Stimulated activated CD8-positive, alpha-beta memory T cell treated with anti-CD3 and anti-CD28 coated beads, Interleukin-4, amount 100 ng/mL, for 1 hour (primary cell): ENCODE measurements at places on chromosomes 3 and 15.

DNA sequence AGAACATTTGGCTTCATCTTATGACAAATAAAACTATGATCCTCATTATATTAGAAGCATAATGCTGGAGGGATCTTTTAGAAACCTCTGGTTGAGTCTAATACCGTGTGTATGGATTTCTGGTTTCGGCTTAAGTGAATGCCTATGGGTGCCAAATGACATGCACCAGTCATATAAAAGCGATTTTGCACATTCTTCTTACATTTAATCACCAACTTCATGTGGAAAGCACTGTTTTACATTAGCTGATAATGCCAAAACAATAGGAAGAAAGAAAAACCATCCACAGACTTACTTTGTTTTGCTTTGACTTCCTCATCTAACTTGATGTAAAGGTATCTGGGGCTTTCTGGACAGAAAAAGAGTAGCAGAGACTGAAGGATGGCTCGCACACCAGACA lies 20.9 kb downstream of the SLC2A2 start:
- no peak for DNase-seq

GRCh38 chr3:58624550-58624949 lies 42.0 kb downstream of the FAM3D start:
- no peak for DNase-seq

- no peak for DNase-seq
These were observed 351.8 kb downstream of the ZIC1 start for GRCh38 chr3:147760941-147761340.

GRCh38 chr3:100325827-100326226 lies 8.7 kb upstream of the NIT2 start:
- no peak for DNase-seq

- no peak for DNase-seq
These were observed 20.4 kb downstream of the BMF start for GRCh38 chr15:40087991-40088928.

- DNase-seq, result no peak
These were observed 22.9 kb upstream of the DNAAF4 start for GRCh38 chr15:55530861-55531313.

DNA sequence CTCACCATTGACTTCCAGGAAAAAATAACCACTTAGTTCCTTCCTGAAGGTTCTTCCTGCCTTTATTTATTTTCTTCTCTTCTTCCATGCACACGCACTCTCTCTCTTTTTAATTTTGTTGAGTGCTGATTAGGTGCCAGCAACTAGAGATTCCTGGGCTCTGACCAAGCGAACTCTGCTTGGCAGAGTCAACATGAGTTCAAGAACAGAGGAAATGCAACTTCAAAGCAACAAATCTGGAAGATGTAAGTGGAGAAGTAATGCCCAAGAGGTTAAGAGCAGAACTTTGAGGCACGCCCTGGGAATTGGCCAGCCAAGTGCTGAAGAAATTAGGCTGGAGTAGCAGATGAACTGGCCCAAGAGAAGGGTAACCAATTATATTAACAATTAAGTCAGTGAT lies 8.5 kb downstream of the ERC2 start:
- no peak for DNase-seq

DNA sequence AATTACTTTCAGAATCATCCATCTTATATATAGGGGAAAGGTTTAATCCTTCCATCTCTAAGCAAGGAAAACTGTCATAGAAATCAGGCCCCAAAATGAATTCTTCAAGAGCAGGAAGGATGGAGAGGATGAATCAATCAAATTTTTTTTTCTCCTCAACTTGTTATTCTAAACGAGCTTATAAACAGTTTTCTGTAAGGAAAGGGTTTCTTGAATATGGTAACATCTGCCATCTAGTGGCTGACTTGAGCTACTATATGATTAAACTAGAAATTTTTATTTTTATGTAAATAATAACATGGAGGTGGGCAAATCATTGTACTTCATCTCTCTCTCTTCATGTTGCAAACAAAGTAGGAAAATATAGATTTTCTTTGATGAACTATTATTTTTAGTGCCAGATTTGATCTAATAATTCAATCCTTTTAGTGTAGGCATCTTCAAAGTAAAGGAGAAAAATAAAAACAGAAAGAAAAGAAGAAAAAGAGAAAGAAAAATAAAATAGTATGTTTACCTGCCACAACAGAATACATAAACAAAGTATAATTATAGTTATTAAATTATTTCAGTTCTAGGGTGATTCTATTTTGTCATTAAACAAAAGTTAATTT lies 146.6 kb downstream of the SERPINI1 start:
- no peak for DNase-seq

- no peak for DNase-seq
These were observed 101.2 kb upstream of the ZBTB20 start for GRCh38 chr3:115248274-115248673.

GRCh38 chr3:139119331-139120025 lies 74.8 kb upstream of the PRR23C start:
- no peak for DNase-seq

GRCh38 chr15:90043530-90044010 lies 42.4 kb downstream of the ZNF710 start:
- no peak for DNase-seq

DNA sequence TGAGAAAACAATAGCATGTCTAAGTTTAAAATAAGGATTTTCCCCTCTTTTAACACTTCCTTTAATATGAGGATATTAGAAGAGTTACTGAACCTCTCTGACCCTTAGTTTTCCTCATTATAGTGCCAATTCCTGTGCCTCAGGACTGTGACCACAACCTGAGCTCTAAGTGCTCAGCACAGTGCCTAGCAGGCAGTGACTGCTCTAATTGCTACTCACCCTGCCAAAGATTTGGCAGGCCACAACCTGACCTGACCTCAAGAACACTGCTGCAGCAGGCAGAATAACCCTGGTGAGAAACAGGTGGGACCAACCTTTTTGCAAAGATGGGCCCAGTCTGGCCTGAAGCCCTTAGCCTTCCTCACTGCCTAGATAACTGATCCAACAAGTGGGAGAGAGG lies 35.7 kb downstream of the NBEAL2 start:
- no peak for DNase-seq

DNA sequence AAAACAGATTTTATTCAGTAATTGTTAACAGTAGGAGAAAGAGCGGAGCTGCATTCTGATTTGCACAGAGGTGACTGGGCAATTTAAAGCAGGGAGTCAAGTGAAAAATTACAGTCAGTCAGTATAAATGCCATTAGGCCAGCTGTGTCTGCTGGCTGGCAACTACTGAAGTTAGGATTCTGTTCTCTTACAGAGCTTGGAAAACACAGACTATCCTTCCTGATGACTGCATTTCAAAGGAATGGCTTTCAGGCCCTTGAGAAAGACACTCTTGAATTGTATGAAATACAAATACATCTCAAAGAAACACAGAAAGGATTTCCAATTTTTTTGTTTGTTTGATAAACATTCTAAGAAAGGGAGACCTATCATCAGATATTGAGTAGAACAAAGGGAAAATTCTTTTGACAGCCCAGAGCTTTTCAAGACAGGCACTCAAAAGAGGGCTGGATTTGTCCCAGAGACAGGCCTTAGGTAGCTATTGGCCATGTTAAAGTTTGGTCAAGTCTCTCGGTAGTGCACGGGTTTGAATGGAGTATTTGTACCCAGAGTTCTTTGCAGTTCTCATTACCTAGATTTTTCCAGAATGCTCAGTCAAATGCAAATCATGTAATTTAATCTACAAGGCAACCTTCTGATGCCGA lies 551.2 kb upstream of the CCDC54 start:
- DNase-seq, result no peak

GRCh38 chr3:184300378-184300720 lies 1.3 kb downstream of the PSMD2 start:
- DNase-seq, result no peak

GRCh38 chr3:101011136-101011535 lies 17.9 kb upstream of the ABI3BP start:
- DNase-seq, result no peak

DNA sequence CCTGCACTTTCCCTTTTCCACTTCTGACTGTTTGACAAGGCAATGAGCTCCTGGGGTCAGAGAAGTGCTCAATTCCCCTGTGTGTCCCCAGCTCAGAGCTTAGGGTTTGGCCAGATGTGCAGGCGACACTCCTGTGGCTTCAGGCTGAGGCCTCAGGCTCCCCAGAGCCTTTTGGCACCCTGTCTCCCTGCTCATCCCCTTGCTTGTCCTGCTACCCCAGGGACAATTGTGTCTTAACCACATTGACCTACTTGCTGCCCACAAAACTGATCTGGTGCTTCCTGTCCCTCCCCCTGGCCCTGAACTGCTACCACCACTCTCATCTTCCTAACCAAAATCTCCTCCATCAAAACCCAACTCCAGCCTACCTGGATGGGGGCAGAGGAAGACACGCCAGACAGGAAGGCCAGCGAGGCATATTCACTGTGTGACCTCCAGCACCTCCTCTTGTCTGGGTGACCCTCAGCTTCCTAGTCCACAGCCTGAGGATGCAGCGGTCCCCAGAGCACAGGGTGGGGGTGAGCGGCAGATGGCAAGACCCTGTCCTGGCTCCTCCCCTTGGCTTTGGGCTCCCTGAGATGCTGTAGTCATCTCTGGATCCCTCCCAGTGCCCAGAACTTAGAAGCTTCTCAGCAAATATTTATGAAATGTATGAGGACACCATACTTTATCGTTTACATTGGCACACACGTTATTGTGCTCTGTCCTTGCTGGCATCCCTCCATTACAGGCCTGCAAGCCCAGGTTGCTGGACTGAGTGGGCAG lies 98.9 kb upstream of the SLC6A6 start:
- DNase-seq, result no peak

- no peak for DNase-seq
These were observed 134.4 kb downstream of the MDFIC2 start for GRCh38 chr3:70177881-70178645.

- DNase-seq, result no peak
These were observed 55.8 kb downstream of the SLC41A3 start for GRCh38 chr3:126028096-126028495.

- no peak for DNase-seq
These were observed 342.8 kb downstream of the TUSC7 start for GRCh38 chr3:117052395-117052794.

DNA sequence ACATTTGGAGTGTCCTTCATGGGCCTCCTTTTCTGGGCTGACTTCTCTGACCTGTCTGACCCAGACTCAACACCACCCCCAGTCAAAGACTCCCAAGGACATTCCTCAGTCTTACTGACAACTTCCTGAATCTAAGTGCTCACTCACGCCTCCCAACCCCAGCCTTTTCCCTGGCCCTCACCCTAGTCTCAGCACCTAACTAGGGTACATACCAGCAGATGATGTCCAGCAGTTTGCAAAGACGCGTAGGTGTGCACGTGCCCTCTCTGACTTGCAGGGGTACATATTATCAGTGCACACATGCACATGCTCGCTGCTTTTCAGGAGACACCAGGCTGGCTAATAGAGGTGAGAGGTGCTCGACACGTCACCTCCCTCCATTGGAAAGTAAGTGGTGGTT lies 38.7 kb upstream of the SLCO2A1 start:
- DNase-seq, result no peak

- DNase-seq, result no peak
These were observed 18.0 kb downstream of the SRGAP3 start for GRCh38 chr3:9231471-9231870.

DNA sequence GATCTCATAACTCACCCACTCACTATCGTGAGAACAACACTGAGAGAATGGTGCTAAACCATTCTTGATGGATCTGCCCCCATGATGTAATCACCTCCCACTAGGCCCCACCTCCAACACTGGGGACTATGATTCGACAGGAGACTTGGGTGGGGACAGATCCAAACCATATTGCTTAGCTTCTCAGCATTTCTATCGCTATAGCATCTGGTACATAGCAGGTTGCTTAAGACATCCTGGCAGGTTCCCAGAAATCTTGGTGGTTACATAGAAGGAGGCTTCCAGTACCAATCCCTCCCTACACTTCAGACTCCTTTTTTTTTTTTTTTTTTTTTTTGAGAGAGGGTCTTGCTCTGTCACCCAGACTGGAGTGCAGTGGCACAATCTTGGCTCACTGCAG lies 487.8 kb downstream of the EDEM1 start:
- no peak for DNase-seq

DNA sequence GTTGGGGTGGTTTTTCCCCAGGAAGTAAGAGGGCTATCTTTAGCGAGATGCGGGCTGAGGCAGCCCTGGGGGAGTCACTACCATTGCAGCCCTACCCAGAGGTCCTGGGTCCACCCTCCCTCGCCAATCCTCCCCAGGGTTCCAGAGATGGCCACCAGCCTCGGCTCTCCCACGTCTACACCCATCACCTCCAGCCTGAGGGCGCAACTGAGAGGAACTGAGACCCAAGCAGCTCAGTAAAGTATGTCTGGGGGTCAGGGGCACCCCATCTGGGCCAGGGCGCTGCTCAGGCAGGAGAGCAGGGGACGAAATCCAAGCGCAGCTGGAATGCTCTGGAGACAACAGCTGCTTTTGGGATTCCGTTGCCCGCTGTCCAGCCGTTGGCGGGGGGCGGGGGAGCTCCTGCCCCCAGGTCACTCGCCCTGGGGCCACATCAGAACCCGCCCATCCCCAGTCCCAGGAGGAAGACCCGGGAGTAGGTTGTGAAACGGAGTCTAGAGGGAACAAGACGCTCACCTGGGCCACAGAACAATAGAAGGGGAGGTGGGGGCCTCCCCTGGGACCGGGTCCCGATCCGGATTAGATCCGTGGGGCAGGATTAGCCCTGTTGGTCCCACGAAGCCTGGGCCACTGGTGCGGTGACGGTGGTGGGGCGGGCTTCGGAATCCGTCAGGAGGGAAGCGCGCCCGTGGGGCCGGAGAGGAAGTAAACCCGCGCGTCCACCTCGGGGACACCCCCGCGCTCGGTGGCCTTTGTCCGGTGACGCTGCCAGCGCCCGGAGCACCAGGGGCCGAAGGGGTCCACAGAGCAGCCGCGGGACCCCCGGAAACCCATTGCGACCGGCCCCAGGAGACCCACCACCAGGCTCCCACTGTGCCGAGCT lies 1.4 kb upstream of the NDUFAF3 start:
- no peak for DNase-seq

DNA sequence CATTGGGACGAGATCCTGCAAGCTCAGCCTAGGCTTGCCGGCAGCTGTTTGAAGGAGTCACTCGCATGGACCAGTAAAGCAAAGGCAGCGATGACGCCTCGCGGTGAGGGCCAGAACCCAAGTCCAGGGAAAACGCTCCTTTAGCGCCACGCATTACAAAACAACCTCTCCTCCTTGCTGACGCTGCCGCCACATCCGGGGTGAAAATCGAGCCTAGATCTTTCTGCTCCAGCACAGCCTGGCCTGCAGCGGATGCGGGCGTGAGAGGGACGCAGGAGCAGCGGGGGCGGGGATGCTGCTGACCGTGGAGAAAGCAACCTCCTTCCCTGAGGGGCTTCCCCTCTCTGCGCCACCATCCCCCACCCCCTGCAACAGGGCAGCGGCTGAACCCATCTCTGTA lies 46.7 kb downstream of the CASR start:
- DNase-seq, result no peak

DNA sequence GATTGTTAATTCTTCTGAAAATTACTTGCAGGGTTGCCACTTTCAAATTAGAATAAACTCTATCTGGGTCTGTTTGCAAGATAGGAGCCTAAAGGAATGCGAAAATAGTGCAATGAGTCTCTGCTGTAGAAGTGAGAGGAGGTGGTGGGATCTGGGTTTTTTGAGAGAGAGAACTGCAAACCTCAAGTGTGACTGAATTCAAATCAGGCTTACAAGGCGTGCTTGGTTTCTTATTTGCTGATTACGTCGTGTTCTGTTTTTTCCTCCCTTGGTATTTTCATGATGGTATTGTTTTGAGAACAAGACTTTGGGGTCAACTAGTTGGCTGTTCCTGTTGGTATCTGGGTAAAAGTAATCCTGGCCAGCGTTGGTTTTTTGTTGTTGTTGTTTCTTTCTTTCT lies 490.9 kb upstream of the CFAP20DC start:
- no peak for DNase-seq

GRCh38 chr15:80834402-80834801 lies 55.2 kb downstream of the CEMIP start:
- no peak for DNase-seq
